ENCODE measurements at places on chromosomes 6 and 20.

DNA sequence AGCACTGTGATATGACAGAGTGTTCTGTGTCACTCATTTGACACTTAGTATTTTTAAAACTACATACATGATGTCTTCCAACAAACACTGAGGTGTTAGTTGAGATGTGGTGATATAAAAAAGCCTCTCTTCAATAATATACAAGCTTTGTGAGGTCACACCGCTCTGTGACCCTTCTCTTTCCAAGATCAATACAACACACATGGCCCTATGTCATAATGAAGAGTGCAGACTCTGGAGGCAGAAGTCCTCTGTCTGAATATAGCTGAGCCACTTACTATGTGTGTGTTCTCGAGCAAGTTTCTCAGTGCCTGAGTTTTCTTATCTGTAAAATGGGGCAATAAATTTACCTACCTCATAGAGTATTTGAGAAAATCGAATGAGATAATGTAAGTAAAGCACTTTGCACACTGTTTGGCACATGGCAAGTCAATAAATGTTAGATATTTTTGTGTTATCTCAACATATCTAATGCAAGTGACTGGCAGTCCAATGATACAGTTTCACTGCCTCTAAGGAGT, 499.0 kb upstream of the MARCKS start:
- DNase-seq: no peak

DNA sequence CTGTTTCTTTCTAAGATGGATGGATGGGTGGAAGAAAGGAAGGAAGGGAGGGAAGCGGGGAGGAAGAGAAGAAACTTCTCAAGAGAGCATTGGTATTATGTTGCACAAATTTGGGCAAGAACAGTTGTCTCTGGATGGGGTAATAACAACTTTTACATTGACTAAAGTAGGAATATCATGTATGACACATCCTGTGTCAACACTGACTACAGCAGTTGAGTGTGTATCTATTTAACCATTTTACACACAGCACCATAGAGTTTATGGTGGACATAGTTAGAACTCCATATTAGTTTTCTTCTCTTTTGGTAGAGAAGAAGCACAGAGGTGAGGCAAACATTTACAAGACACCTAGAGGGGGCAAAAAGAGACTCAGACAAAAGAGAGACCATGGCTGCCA, 44.2 kb upstream of the RNF146 start:
- no peak for DNase-seq

- no peak for DNase-seq
Observed at GRCh38 chr6:31572041-31572911, at the start of gene LTA. LTA (plus strand) TSS chr6:31572289; CDS start chr6:31572743, 454 bp downstream.

- no peak for DNase-seq
Observed at GRCh38 chr6:41023114-41023513, 15.9 kb downstream of the UNC5CL start.

GRCh38 chr20:39651645-39652325, 689.6 kb downstream of the DHX35 start:
- DNase-seq: no peak

DNA sequence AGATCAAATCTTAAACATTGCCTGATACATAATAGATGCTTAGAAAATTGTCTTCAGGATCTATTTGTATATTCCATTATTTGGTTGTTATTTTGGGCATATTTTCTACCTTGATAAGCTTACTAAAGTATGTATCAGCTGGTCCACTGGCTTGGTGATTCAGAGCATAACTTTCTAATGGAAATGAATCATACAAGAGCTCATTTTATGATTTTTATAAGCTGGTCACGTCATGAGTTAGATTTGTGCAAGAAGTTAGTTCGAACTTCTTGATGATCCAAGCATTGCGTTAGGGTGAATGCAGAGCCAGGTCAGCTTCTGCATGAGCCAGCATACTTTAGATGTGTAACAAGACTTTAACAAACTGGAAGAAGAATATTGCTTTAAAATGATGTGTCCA, 144.5 kb upstream of the FLRT3 start:
- DNase-seq: no peak

DNA sequence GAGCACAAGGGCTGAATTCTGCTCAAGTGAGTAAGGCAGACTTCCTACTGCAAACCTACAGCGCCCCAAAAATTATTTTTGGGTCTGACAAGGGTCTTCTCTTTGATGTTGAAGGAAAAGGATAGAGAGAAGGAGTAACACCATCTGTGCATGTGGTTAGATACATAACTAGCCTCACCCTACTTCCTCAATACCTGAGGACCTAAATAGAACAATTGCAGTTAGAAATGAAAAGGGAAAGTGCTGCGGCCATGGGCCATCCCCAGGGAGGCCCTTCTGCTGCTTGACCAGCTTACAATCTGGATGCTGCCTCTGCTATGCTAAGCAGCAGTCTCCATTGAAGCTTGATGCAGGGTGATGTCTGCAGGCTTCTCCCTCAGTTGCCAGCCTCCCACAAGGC, 63.2 kb upstream of the ARMH2 start:
- no peak for DNase-seq

DNA sequence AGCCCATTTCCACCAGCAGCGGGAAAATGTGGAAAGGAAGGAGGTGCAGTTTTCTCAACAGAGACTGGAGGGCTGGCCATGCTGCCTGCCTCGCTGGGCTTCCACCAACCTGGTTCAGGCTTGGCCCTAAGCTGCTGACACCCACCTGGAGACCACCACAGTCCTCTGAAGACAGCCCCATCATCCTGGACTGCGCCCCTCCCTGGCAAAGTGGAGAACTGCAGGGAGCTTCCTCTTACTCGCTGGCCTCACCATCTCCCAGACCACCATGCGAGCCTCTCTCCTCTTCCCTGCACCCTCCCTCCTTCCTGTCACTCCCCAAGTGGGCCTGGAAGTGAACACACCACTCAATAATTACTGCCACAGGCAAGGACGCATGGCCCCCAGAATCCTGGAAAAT, 71.5 kb downstream of the PSMG4 start:
- DNase-seq: no peak

DNA sequence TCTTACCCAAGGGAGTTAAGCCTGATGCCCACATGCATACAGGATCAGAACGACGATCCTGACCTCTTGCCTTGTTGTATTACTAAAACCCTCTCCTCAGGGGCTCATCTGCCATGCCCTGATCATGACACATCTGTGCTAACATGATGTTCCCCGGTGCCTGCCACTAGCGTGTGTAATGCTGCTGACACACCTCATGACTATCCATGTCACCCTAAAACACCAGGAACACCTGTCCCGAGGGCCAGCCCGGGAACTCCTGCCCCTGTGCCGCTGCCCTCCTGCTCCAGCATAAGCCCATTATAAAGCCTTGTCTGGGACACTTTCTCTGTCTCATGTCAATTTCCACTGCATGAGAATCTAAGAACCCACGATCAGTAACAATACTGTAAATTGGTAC, 7.6 kb downstream of the SERPINB6 start:
- no peak for DNase-seq

GRCh38 chr6:126302191-126302590, 37.7 kb upstream of the CENPW start:
- DNase-seq: no peak

- no peak for DNase-seq
Observed at GRCh38 chr6:167285077-167285770, 5.9 kb upstream of the UNC93A start.

DNA sequence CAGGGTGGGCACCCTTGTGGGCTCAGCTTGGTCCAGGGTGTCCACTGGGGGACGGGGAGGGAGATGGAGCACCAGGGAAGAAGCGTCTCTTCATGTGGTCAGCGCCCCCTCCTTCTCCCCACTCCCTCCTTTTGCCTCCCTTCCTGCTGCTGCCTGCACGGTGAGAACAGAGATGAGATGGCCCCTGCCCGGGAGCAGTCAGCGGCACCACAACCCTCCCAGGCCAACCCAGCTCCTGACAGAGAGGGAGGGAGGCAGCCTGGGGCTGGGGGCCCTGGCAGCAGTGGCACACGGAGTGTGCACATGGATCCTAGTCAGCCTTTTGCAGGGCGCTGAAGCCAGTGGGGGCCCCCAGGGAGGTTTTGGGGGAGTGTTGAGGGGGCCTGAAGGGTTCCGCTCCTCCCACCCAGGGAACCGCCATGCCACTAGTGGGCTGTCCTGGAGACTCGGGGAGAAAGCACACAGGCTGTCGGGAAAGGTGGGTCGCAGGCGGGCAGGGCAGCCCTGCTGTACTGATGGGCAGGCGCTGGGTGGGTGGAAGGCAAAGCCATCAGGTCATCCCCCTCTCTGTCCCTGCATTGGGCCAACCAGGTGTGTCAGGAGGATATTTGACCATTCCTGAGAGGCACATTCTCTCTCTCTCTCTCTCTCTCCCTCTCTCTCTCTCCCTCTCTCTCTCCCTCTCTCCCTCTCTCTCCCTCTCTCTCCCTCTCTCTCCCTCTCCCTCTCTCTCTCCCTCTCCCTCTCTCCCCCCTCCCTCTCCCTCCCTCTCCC, 94.3 kb upstream of the BHLHE23 start:
- DNase-seq: no peak

DNA sequence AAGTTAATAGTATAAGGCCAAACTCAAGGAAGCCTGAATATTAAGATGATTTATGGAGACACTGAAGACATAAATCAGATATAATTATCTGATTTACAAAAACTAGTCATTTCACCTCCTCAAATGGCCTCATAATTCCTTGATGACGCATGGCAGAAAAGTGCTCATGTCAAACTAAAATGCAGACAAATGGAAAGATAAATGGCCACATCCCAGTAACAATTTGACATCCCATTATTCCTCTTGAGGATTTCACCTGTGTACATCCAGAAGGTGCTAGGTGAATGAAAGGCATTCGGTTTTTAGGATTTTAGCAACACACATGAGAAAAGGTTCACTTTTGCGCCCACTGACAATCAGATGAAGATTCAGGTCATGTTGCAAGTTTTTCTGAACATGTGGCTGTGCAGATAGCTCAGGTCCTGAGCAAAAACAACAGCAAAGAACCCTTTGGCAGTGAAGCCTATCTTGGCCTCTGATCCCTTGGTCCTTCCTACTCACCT, 24.2 kb downstream of the SGK1 start:
- no peak for DNase-seq

DNA sequence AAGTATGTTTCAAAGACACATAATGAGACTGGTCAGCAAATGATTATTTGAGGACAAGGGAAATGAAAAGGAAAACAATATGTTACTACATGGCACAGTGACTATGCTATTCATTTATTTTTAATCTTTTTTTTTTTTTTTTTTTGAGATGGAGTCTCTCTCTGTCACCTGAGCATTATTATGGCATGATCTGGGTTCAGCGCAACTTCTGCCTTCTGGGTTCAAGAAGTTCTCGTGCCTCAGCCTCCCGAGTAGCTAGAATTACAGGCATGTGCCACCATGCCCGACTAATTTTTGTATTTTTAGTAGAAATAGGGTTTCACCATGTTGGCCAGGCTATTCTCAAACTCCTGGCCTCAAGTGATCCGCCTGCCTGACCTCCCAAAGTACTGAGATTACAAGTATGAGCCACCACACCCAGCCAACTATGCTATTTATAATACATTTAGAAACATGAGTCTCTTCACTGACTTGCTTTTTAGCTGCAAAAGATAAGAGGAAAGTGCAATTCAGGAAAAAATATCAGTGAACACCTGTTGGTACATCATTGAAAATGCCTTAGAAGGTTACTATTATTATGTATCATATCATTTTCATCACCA, 3.4 kb downstream of the CALHM4 start:
- no peak for DNase-seq

- no peak for DNase-seq
Observed at GRCh38 chr20:21505810-21506530, 7.9 kb downstream of the NKX2-2 start.

- DNase-seq: no peak
Observed at GRCh38 chr6:169652896-169653295, 48.9 kb downstream of the WDR27 start.

- DNase-seq: no peak
Observed at GRCh38 chr20:48659858-48660257, 167.9 kb downstream of the PREX1 start.

DNA sequence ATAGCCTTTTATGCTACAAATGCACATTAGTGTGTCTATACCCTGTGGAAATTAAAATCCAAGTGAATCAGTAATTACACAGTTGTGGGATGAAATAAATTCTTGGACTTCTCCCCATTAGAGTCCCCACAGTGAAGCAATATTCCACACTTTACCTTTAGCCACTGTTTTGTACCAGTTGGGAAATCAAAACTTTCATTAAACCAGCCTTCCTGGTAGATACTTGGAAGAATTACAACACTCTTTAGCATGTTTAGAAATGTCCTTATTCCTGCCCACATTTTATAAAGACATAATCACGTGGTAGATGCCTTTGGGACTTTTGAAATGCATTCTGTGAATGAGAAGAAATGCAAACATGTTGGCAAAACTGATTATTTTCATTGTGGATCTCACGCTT, 49.0 kb upstream of the ANKEF1 start:
- DNase-seq: no peak

DNA sequence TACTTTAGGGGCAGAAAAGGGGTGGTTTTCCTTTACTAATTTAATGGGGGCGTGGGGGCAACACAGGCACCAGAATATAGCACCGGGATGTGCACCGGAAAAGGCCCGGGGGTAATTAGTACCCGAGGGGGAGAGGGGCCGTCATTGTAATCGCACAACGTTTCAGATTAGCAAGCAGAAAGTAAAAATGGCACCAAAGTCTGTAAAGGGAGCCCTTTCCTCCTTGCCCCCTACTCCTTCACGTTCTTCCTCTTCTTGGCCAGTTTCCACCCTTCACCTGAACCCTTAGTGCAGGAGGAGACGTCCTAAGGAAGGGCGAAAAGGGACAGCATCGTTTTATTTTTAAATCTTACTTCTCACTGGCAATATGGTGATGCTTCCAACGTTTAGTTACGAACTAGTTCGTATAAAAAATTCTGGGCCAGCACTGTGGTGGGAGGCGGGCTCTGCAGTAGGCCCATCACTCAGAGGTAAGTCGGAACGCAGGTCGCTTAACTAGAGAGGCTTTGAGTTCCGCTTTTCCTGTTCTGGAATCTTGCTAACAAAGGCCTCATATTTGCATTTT, 742 bp upstream of the CEP85L start:
- DNase-seq: no peak

GRCh38 chr6:12001004-12001705, 11.0 kb upstream of the HIVEP1 start:
- no peak for DNase-seq

DNA sequence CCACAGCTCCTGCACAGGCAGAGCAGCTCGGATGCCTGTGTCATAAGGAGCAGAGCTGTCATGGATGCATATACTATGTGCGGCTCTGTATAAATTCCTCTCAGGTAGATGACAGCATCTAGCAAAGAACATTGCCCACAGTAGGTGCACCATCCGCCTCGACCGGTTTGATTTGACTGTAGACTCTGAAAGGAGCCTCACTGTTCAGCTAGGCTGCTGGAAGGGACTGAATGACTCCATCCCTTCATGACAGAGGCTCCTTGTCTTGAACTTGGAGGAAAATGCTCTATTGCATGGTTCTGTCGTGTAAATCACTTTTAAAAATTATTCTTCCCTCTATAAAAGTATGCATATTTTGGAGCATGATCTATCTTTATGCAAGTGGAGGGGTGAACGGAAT, 128.8 kb upstream of the QKI start:
- DNase-seq: no peak
